ENCODE measurements at places on chromosomes 1 and 21.

DNA sequence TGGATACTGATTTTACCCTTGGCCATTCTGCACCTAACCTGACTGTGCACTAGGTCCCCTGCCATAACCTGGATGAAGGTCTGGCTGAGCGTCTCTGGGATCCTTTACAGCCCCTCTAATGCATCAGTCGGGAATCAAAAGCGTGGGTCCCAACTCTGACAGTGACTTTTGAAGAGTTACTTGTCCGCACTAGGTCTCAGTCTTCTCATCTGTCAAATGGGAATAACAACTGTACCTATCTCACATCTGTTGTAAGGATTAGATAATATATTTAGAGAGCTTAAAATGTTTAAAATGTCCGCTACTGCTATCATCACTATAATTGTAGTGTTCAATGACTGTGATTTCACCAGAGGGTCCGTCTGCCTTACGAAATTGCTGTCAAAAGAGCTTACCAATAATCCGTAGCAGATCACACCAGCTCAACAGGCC is 746 bp downstream of the TADA1 start:
- no peak for DNase-seq

DNA sequence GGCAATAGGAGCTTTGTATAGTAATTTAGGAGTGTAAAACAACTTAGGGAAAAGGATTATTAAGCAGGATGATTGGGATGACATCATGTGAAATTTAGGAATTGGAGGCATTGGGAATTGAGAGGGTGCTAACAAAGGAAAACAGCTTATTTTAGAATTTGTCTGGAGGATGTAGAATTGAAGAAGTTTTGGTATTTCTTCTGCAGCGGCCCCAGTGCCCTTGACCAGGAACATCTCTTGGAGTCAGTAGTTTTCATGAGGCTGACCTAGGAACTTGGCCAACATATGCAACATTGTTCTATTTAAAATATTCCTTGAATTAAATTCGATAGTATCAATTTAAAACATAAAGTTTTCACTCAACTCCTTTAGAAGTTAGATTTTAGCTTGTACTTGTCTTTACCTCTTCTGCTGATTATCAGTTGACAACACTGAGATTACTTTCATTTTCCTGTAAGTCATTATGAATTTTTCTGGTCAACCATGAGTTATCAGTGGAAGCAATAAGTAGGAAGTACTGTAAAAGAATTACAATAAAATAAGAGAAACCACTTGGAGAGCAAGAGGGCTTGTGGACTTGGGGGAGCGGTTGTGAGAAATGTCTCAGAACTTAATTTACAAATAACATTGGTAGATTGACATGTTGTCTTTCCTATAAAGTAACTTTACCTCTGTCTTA is 52.8 kb downstream of the DYRK1A start:
- no peak for DNase-seq

DNA sequence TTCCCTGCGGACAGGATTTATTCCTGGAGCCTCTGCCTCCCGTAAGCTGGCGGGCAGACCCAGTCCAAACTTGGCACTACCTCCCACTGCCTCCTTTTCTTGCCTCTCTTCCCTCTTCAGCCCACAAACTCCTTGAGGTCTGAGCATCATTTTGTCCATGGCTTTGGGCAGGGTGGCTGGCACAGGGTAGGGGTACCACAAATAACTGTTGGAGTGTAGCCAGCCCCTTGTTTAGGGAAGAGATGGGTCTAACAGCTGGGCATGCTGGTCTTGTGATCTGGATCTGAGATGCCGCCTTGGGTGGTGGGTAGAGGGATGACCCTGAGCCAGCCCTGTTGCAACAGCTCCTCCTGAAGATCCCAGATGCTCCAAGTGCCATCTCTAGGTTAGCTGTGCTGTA is 71.4 kb upstream of the CLDN14 start:
- no peak for DNase-seq

- no peak for DNase-seq
These were observed at the start of gene BCAN for GRCh38 chr1:156641761-156642264. Gene BCAN (plus strand): TSS chr1:156642117. CDS start chr1:156646055, 3,938 bp downstream.

GRCh38 chr21:42424914-42425541 is 21.3 kb downstream of the UBASH3A start:
- no peak for DNase-seq

DNA sequence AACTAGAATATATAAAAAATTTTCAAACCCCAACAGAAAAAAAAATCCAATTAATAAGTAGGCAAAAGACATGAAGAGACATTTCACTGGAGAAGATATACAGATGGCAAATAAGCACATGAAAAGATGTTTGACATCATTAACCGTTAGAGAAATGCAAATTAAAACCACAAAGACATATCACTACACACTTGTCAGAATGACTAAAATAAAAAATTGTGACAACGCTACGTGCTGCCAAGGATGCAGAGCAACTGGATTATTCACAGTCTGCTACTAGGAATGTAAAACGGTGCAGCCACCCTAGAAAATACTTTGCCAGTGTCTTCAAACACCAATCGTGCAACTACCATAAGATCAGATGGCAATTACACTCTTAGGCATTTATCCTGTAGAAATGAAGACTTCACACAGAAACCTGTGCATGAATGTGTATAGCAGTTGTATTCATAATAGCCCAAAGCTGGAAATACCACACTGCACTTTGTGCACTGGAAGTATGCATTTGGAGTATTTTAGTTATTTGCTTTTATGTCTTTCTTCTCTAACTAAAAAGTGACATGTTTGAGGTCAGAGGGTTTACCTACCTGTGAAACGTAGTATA is 75.3 kb upstream of the PALMD start:
- DNase-seq = no peak

DNA sequence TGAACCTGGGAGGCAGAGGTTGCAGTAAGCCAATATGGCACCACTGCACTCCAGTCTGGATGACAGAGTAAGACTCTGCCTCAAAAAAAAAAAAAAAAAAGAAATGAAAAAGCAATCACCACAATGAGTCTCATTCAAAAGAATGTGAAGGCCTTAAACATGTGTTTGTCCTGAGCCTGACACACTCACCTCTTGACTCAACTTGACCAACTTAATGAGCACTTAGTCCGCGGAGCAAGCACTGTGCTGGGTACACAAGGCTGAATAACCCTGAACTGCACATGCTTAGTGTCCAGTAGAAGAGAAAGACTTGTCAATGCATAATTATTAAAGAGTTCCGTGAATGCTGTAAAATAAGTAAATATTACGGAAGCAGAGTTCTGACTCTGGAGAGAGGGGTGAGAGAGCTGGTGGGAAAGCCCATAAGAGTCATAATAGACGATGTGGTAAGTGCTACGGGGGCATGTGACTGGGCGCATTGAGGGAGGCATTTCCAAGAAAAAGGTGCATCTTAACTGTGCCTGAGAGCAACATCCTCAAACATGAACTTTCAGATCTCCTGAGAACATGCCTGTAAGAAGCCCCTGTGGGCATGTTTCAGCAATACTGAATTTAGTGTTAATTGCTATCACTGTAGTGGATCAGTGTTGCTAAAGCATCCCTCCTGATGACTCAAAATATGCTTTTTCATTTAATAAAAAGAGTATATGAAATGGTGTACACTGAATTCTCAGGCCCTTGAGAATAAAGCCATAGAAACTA is 27.2 kb downstream of the MCOLN2 start:
- DNase-seq = no peak

DNA sequence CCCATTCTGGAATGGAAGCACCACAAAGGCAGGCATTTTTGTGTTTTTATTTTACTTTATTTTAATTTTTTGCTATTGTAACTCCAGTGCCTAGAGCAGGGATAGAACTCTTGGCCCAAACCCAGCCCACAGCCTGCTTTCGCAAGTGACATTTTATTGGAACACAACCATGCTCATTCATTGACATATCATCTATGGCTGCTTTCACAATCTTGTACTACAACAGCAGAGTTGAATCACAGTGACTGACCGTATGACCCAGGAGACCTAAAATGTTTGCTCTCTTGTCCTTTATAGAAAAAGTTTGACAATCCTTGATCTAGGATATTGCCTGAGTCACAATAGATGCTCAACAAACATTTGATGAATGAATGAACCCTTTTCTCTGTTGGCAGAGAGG is 83.9 kb upstream of the ATP1A1 start:
- DNase-seq = peak; percentile 34

GRCh38 chr1:177092001-177092400 is 72.5 kb downstream of the ASTN1 start:
- DNase-seq = no peak

GRCh38 chr1:158507511-158507910 is 35.5 kb downstream of the OR10R2 start:
- no peak for DNase-seq

GRCh38 chr1:201782353-201782752 is 46.6 kb upstream of the IPO9 start:
- no peak for DNase-seq

DNA sequence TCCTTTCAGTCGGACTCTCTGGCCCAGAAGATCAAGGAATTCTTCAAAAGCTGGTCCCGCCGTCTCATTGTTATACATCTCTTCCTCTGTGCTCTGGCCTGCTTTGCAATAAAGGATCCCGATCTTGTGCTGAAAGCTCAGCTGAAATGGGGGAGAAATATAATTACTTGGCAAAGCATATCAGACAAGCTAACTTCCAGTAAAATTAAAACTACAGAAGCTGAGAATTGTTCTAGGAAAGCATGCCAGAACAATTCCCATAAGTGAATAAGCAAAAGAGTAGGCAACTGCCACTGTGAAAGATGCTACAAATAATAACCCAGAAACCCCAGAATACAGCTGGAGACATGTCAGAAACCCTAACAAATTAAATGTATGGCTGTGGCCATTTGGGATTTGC is 146.1 kb downstream of the SIPA1L2 start:
- no peak for DNase-seq

GRCh38 chr1:57013522-57013921 is 47.7 kb upstream of the C8B start:
- no peak for DNase-seq

- no peak for DNase-seq
These were observed 198.5 kb downstream of the RHOU start for GRCh38 chr1:228933753-228934152.

- DNase-seq = no peak
These were observed 1.5 kb downstream of the RPS6KA1 start for GRCh38 chr1:26530895-26531598.

DNA sequence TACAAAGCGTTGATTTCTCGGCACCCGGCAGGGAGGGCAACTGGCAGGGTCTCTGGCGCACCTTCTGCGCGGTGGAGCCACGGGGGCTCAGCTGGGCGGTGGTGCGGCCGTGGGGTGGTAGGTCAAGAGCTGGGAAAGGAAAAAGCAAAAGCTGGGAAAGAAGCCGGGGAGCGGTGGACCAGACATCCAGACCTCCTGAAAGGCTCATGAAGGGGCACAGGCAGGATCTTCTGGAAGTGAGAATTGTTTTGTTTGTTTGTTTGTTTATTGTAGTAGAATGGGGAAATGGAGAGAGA is 7.2 kb upstream of the RNU1-1 start:
- DNase-seq = no peak

GRCh38 chr1:210937846-210938245 is 196.1 kb downstream of the KCNH1 start:
- no peak for DNase-seq

DNA sequence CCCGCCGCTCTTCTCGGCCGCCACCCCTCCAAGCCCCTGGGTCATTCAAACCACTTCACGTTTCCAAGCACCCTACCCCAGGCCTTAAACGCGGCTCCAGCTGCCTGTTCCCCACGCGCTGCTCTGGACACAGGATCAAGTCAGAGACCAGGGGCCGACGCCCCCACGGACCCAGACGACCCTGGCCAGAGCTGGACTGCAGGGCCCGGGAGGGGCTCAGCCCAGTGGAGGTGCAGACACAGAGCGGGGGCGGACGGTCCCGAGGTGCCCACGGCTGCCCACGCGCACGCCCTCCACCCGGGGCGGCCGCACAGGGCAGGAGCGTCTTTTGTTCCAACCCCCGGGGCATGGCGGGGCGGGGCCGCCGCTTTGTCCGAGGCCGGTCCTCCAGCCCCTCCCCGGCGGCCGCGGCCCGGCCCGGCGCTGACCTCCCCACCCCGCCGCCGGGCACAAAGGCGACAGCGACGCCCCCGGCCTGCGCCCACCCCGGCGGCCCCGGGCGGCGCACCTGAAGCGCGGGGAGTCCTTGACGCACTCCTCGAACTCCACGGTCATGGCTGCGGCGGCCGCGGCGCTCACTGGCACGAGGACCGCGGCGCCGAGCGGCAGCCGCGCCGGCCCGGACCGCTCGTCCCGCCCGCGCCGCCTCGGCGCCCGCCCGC is 338 bp downstream of the ACAP3 start:
- no peak for DNase-seq

GRCh38 chr1:47709872-47710231 is 272.0 kb downstream of the FOXD2 start:
- no peak for DNase-seq

- no peak for DNase-seq
These were observed 91.7 kb downstream of the TYW3 start for GRCh38 chr1:74824497-74825107.
